Esophagus (tissue), 2 donors: ENCODE measurements at places on chromosomes 4 and X. TPM values are rescaled to one million over a fixed set of nuclear protein-coding genes. Genes with fewer than 3 reads are reported as not detected.

GAGE12J gene
- not detected for polyA plus RNA-seq

GRIA3 gene
- 0.05 TPM for polyA plus RNA-seq

PRDM8 gene
- polyA plus RNA-seq: 1.2 TPM

STPG2 gene
- polyA plus RNA-seq: not detected

TMSB15A gene
- not detected for polyA plus RNA-seq

MAP7D3 gene
- polyA plus RNA-seq: 2.6 TPM

PGAM4 gene
- polyA plus RNA-seq: not detected

ARHGEF6 gene
- 0.90 TPM for polyA plus RNA-seq

TBC1D9 gene
- 3.3 TPM for polyA plus RNA-seq

CLDN34 gene
- 0.45 TPM for polyA plus RNA-seq

CFAP47 gene
- polyA plus RNA-seq: not detected

BANK1 gene
- 0.16 TPM for polyA plus RNA-seq

MAGEA8 gene
- polyA plus RNA-seq: not detected
